ENCODE measurements at places on chromosomes 1 and 21.

DNA sequence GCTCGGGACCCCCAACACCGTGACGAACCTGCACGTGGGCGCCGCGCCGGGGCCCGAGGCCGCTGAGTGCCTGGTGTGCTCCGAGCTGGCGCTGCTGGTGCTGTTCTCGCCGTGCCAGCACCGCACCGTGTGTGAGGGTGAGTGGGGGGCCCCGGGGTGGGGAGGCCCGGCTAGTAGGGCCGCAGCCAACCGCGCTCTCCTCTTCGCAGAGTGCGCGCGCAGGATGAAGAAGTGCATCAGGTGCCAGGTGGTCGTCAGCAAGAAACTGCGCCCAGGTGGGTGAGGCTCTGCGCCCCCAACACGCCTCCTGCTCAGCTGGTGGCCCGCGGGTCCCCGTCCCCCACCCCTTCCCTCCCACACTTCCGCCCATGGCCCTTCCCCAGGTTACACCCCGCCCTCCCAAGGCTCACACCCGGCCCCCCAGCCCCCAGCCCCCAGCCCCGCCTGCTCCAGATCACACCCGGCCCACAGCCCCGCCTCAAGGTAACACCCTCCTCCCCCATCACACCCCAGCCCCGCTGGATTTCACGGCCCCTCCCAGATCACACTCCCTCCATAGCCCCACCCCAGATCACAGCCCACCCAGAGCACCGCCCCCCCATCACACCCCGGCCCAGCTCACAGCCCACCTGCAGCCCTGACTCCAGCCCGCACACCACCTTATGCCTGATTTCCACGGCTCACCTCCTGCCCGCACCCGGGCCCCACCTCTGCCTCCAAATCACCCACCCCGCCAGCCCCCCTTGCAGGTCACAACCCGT lies 2.4 kb upstream of the MMP23B start:
- DNase-seq, result no peak

DNA sequence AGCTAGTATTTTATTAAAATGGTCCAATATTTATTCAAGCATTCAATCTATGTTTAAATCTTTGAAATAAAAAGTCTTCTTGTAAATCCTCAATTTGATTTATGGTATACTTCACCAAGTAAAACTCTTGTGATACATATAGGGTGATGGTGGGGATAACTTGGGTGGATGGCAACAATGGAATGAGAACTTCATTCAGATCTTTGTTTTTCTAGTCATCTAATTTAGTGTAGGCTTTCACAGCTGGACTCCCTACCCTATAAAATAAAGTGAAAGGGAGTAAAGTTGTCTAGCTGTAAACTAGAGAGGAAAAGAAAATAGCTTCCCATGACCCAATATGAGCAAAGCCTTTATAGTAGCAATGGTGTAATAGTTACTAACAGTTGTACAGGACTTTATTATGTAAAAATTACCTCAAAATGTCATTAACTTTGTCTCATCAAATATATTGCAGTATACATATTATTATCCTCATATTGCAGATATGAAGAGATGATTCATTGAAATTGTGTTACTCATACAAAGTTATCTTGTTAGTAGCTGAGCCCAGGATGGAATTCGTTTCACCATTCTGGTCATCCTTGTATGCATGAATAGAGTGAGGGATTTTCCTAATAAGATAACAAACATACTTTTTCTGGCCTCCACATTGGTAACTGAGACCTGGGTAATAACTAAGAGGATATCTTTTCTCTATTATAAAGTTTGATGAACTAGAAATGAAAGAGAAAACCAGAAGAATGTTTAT lies 1377.7 kb upstream of the ADGRL4 start:
- DNase-seq, result no peak

GRCh38 chr1:25049190-25049589 lies 119.1 kb upstream of the RUNX3 start:
- DNase-seq, result no peak

- no peak for DNase-seq
These were observed 458.9 kb downstream of the NCAM2 start for GRCh38 chr21:21457077-21457476.

- DNase-seq, result no peak
These were observed 1042.2 kb upstream of the ADGRL4 start for GRCh38 chr1:80048716-80049115.

Measured in brain pericyte (primary cell).